ENCODE measurements at places on chromosomes 6 and 20.

DNA sequence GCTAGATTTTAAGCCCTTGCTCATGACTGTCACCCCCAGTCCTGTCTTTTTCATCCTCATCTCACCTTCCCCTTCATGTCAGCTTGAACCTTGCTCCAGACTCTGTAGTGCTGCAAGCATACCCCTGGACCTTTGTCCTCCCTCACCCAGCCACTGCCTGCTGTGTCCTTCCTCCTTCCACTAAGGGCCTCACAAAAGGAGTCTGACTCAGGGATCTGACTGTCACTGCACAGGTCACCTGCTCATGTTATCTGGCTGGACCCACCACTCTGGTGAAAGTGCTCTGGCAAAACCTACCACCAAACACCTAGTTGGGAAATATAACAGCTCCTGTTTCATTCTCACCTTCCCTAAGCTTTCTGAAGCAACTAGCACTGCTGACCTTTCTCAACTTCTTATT is 151.4 kb downstream of the INSM1 start:
- DNase-seq: no peak

DNA sequence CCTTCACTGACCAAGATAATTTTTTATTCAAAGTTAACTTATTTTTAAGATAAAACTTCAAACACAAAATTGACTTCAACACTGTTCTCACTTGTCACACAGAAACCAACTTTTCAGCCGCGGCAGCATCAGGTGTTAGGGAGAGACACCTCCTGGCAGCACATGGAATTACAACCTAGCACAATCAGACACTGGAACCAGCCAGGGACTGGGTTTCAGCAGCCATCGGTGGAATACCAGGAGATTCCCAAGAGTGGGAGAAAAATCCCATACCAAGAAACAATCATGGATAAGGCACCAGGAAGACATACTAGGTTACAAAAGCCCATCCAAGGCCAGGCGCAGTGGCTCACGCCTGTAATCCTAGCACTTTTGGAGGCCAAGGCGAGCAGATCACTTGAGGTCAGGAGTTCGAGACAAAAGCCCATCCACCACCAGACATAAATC is 70.0 kb downstream of the SNX5 start:
- no peak for DNase-seq

- no peak for DNase-seq
Observed at GRCh38 chr6:28206928-28207509, 18.1 kb upstream of the ZSCAN9 start.

- no peak for DNase-seq
Observed at GRCh38 chr6:32615885-32616532, 21.2 kb upstream of the HLA-DQA1 start.

DNA sequence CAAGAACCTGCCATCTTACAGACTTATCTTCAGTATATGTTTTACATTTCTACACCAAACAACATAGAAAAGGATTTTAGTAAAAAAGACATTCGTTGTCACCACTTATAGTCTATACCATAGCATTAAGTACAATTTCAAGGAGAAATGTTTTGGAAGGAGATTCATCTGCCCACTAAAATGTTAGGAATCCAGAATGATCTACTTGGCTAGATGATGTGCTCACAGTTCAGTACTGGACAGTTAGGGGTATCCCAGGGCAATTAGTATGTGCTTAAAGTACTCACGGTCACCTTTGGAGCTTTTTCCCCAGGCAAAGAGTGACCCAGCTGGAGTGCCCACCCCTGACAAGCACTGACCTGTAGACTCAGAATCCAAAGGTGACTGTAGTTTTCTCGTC is 222.9 kb downstream of the SLC24A3 start:
- DNase-seq: no peak

DNA sequence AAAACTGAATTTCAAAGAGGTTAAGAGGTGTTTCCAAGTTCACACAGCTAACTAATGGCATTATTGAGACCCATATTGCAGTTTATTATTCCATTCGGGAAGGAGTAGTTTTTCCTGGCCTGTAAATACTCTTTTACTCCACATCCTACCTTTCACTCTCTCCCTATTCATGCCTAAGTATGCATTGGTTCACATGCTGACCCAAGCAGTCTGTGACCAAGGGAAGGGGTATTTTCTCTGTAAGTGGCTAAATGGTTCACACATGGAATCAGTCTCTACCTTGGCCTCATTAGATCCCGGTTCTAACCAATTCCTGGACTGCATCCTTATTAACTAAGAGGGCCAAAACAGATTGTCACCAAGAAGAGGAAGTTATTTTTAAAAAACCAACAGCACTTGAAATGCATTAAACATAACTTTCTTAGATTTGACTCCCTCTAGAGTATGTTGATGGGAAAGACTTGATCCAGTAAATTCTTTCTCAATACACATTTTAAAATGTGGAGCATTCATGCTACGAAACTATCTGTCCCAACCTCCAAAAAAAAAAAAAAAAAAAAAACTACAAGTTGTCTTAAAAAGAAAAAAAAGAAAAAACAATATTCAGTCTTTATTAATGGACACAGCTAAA is 17.8 kb upstream of the RSPO3 start:
- DNase-seq: no peak

- DNase-seq: no peak
Observed at GRCh38 chr20:53949319-53949839, 121.0 kb downstream of the BCAS1 start.
